ENCODE measurements at places on chromosomes 5 and 9.

- DNase-seq, result no peak
These were observed 961.3 kb upstream of the CTNND2 start for GRCh38 chr5:12865529-12865928.

GRCh38 chr5:178267245-178267644, 34.6 kb upstream of the PHYKPL start:
- no peak for DNase-seq

GRCh38 chr5:135379046-135379654, 19.9 kb downstream of the MACROH2A1 start:
- DNase-seq, result no peak

GRCh38 chr5:135367554-135367953, 31.5 kb downstream of the MACROH2A1 start:
- no peak for DNase-seq

DNA sequence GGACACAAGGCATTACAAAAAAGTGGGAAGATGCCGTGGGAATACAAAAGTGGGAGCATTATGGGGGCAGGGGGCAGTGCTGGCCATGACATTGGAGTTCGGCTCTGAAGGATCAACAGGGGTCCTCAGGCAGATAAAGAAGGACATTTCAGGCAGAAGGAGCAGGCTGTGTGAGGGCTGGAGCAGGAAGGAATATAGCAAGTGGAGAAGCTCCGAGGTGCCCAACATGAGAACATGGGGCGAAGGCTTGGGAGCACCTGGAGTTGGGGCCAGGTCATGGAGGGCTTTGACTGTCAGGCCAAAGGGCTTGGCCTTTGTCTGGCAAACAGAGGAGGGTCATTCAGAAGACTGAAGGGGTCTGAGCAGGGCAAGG, 2.5 kb downstream of the B4GALT7 start:
- DNase-seq, result no peak

- DNase-seq, result no peak
These were observed 59.8 kb downstream of the MARCHF11 start for GRCh38 chr5:16119790-16120189.

DNA sequence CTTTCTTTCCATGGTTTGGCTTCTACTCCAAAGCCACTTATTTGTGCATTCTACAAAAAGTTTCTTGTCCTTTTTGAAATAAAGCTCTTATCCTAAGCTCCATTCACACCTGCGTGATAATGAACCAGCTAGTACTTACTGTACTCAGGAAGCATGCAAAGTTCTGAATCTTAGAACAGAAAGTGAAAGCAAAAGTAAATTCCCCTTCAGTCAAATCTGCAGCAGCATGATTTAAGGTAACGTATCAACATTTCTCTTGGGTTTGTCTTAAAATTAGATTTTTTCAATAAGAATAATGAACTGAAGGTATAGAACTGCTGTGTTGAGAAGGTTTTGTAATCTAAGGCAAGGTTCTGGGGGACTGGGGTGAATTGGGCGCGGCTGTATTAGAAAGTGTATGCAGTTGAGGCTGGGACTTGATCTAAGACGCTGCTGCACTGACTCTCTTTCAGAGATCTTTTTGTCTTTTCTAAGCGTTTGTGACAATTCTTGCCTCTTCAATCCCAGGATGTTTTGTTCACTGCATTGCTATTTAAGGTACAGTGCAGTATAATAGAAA, at the start of gene ERAP2:
TSS of gene ERAP2 (plus strand) at position 209 of the 559 bp plus-strand sequence. CDS start 3,186 bp downstream, outside the sequence.
- DNase-seq, result no peak

- DNase-seq, result no peak
These were observed 48.0 kb downstream of the SHLD3 start for GRCh38 chr5:65672796-65673195.
